HTR-8/SVneo (cell line): ENCODE measurements at places on chromosomes 6 and 20.

DNA sequence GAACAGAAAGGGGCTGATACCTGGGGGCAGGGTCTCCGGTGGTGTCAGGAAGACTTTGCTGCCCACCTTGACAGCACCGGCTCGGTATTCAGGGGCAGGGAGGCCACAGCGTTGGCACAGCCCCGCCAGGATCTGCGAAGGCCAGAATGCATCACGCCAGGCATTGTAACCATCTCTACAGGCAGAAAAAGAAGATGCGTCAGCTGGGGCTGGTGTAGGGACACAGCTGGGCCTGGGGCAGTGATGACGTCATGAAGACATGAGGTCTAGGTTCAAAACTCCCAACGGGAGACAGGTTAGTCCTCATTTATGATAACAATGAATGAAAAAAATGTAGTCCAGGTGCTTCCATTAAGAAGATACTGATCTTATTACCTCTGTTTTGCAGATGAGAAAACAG is 22.0 kb downstream of the ERGIC3 start:
- DNase-seq, result no peak

GRCh38 chr6:8578006-8578405 is 142.7 kb upstream of the SLC35B3 start:
- no peak for DNase-seq

DNA sequence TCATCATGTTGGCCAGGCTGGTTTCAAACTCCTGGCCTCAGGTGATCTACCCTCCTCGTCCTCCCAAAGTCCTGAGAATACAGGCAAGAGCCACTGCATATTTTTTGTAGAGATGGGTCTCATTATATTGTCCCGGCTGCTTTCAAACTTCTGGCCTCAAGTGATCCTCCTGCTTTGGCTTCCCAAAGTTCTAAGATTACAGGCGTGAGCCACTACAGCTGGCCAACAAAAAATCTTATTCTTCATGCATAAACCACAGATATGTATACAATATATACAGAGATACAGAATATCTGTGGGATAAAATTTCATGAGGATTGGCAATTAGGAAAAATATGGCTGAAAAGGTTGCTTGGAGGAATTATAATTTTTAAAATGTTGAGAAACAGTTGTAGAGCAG is 49.9 kb downstream of the SLC35A1 start:
- no peak for DNase-seq

- no peak for DNase-seq
These were observed 7.3 kb downstream of the COL10A1 start for GRCh38 chr6:116118608-116119007.

DNA sequence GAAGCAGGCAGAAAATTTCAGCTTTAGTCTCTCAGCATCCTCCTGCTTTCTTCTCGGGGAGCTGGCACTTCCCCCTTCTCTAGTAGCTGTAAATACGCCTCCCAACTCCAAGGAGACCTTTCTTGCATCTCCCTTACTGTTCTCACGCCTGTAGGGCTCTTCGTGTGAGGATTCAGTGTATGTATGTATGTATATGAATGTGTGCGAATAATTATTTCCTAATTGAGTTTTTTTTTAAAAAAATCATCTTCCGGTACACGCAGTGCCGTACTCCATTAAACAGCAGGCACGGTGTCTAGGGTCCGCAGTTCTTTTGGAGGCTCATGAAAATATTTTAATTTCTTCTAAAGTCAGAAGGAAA is 85.4 kb downstream of the HFE start:
- no peak for DNase-seq

DNA sequence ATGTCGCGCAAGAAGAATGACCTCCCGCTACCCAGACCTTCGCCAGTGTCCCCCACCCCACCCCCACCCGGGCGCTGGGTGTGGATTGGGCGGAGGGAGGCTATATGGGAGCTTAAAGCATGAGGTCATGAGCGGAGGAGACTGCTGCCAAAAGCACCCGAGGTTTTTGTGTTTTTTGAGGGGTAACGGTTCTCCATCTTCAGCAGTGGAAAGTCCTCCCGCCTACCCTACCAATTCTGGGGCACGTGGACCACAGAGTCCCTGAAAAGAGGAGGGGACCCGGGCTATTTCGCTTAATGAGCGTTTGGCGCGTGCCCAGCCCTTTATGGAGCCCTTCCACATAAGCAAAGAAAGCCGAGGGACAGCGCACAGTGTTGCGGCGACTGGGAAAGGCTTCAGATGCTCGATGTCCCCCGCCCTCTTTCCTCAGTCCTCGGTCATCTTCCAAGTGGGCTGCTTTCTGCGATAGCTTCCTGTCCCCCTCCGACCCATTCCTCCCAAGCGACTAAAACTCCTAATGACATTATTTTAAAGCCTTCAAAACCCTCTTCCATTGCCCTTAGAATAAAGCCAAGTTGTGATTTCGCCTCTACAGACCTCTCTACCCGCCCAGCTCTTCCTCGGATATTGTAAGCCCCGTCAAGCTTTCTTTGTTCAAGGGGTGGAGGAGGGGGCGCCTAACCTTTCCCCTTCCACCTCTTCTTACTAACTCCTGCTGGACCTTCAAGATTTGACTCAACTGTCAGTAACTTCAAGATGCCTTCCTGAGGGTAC is 2.1 kb upstream of the TRERF1 start:
- no peak for DNase-seq

DNA sequence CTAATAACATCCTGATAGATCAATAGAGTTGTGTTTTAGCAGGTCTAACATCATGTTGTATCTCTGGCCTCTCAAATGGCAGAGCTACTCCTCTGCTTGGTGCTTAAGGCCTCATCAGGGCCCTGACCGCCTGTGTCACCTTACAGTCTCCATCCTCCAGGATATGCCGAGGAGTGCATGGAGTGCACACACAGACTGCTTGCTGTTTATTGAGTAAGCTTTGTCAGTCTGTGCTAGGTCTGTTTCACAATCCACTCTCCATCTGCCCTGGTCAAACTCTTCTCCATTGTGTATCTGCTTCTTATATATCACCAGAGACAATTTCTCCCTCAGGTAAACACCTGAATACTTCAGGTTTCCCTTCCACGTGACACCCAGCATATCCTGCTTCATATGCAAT is 136.1 kb downstream of the SLC24A3 start:
- no peak for DNase-seq

- DNase-seq, result no peak
These were observed 360.6 kb upstream of the RUNX2 start for GRCh38 chr6:44967481-44967880.

DNA sequence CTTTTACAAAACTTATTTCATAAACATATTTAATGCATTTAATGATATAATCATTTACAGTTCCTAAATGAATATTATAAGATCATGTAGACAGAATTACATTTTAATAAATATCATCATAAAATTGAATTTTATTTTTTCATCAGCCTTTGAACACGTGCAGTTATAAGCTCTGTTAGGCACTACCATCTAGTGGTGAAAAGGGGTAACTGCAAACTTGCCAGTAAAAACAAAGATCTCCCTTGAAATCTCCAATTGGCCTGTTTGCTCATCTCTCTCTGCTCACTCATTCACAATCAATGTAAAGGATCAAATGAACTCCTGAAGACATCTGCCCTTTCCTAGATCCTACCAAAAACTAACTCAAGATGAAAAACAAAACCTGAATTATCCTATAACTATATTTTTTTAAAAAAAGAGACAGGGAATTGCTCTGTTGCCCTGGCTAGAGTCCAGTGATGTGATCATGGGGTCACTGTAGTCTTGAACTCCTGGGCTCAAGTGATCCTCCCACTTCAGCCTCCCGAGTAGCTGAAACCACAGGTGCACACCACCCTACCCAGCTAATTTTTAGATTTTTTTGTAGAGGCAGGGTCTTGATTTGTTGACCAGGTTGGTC is 31.7 kb downstream of the SAMHD1 start:
- peak; percentile 86 for DNase-seq

GRCh38 chr6:12354499-12354898 is 64.3 kb downstream of the EDN1 start:
- DNase-seq, result no peak

DNA sequence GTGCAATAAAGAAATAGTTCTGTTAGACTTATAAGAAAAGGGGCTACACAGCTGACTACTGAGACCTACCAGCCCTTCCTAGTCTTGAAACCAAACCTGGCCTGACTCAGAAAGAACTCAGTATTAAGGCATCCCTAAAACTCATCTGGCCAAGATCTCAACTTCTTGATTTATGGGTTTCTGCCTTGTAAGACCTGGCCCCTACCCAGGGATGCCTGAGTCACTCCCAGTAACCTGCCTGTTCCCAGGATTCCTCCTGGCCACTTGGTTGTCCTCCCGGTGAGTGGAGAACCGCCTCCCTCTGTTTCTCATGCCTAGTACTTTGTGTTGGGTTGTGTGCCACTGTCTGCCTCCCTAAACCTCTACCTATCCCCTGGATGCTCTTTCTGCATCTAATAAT is 189.4 kb upstream of the PREP start:
- no peak for DNase-seq

DNA sequence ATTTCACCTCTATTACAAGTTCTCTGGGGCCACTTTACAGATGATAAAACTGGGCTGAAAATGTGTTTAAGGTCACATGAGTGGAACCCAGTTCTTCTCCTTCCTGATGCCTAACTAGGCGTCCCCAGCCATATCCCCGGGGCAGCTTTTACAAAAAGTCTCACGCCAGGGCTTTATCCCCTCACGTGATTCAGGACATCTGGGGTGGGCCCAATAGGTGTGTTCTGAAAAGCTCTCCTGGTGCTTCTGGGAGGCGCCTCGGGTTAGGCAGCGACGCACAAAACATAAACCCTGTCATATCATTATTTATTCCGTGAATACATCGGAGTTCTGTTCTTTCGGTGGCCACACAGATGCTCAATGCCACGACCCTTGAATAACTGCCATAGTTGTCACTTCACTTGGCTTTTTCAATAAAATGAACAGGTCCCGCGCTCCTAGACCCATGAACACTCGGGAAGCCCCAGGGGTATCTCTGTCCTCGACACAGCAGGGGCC is 32.1 kb downstream of the SF3B5 start:
- no peak for DNase-seq

GRCh38 chr6:11460001-11460668 is 77.4 kb upstream of the TMEM170B start:
- DNase-seq, result no peak

DNA sequence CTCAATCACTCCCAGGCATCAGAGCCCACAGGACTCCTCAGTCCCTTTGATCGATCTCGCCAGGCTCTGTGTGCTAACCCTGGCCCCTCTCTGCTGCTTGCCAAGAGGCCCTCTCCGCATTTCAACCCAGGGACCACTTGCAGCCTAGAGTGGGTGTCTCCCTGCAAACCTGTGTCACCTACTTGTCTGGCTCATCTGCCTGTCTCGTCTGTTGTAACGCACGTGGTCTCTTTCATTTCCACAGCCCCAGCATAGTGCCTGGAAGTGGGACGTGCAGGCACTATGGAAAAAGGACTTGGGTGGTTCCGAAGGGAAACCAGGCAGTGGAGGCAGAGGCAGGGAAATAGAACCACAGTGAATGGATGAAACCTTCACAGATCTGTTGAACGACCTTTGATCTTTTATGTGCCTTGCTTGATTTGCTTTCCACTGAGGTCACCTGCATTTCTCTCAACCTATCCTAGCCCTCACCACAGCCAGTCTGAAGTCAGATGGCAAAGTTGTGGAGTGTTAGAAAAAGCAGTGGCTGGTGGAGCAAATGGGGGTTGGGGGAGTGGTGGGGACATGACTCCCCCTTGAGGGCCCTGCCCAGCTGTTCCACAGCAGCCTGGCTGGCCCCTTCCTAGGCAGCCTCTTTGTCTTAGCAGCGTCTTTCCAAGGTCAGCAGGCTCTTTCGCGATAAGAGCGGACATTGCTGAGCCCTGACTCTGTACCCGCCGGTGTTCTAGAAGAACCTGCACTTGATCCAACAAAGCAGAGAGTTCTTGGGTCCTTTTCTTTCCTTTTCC is 55.8 kb upstream of the TAGAP start:
- DNase-seq, result no peak

- DNase-seq, result no peak
These were observed 11.3 kb upstream of the BFSP1 start for GRCh38 chr20:17542481-17542880.

- peak; percentile 34 for DNase-seq
These were observed 106.0 kb downstream of the MYO6 start for GRCh38 chr6:75855052-75855451.

- DNase-seq, result peak; percentile 60
These were observed 19.8 kb upstream of the MAP1LC3A start for GRCh38 chr20:34538671-34539123.

GRCh38 chr6:81638366-81638765 is 114.1 kb downstream of the TENT5A start:
- DNase-seq, result no peak

- no peak for DNase-seq
These were observed 131.7 kb downstream of the BCAS1 start for GRCh38 chr20:53938739-53939138.

DNA sequence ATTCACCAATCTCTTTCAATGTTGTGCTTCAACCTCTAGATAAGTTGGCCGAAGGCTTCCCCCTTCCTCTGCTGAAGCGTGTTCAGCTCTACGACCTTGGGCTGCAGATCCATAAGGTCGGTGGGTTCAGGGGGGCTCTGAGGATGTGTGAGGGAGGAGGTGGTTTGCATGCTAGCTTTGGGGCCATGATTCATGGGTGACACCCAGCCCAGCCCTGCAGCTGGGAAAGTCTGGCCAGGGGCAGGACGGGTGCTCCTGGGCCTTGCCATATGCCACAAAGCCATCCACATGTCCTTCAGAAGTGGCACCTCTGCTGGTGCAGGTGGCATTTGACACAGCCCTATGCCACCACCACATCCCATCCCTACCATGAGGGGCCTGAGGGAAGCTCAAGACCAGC is 27.6 kb downstream of the LBP start:
- no peak for DNase-seq

GRCh38 chr6:130293800-130294199 is 71.0 kb upstream of the SAMD3 start:
- peak; percentile 79 for DNase-seq

- no peak for DNase-seq
These were observed 86.7 kb upstream of the BACH2 start for GRCh38 chr6:90383196-90383822.

GRCh38 chr6:28884423-28885131 is 39.2 kb downstream of the TRIM27 start:
- no peak for DNase-seq

DNA sequence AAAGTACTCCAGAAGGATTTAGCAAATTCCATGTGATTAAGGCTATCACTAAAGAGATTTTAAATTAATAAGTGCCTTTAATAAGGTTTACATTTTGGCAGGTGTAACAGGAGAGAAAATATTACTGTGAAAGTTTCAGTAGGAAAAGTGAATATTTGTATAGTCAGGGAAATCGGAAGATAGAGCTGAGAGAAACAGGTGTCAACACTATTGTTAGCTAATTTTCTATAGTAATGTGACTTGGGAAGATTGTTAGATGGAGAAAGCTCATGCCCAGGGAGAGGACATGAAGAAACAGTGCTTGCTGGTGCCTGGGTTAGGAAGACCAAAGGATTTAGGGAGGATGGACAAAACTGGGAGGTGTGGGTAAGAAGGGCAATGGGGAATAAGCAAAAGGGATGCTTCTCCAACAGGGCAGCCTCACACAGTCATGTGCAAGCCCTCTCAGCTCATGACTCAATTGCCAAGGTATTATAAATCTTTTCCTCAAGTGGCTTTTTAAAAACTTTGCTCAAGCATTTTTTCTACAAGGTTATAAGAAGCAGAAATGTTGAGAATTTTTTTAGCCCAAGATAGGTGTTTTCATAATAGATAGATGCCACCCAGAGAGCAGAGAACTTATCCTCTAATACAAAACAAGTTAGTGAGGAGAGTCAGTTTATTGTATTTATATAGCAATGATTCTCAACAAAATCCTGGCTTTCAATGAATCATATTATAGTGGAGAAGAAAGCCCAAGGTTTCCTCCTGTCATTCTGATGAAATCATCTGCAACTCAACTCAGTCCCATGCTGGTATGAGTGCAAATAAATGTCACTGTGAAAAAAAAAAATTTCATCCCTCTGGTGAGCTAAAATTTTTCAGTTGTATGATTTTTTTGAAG is 325.2 kb upstream of the NT5E start:
- DNase-seq, result no peak

GRCh38 chr6:101539510-101540245 is 146.2 kb downstream of the GRIK2 start:
- DNase-seq, result no peak
